ENCODE measurements at places on chromosomes 7 and 10. TPM values are rescaled to one million over a fixed set of nuclear protein-coding genes. Genes with fewer than 3 reads are reported as not detected.

Gene CALHM1
- polyA plus RNA-seq = not detected

Gene DRGX
- not detected for polyA plus RNA-seq

Gene SLC13A1
- polyA plus RNA-seq = not detected

Gene OR2A25
- polyA plus RNA-seq = not detected

Gene PPP1R17
- not detected for polyA plus RNA-seq

Gene MSMB
- not detected for polyA plus RNA-seq

Gene UNC5B
- polyA plus RNA-seq = not detected

Gene SPDYE2
- 0.35 TPM for polyA plus RNA-seq

Gene C7orf57
- 0.08 TPM for polyA plus RNA-seq

Gene ARHGEF5
- 2.0 TPM for polyA plus RNA-seq
